ENCODE measurements at places on chromosomes 16 and 17.

DNA sequence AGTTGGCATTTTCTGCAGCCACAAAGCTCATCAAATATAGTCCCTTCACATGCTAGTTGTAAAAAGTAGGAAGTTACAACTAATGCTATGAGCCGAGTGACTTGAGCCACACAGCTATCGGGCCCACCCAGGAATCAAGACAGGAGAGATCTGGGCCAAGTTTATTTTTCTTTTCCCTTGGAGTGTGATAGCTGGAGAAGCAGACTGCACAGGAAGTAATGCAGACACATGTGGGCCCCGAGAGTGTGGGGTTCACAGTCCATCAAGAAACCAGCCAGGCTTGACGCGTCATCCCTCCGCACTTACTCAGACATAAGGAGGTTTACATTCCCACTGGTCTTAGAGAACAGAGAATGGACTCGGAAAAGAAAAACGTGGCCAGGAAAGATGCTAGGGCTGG, 403.1 kb upstream of the CDH11 start:
- DNase-seq = no peak

DNA sequence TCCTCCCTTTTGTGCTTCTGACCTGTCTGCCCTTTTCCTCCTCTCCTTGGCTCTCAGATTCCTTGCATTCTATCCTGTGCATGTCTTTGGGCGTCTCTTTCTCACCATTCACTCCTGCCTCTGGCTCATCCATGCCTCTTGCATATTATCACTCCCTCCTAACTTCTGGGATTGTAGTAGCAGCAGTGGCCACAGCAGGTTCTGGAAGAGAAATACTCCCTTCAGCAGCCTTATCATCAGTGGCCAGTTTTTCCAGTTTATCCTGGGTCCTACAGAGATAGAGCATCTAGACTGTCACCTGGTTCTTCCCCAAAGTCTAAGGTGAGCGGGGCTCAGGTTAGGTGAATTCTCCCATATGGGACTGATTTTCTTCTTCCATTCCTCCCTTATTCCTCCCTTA, 354.0 kb upstream of the CCL2 start:
- no peak for DNase-seq

DNA sequence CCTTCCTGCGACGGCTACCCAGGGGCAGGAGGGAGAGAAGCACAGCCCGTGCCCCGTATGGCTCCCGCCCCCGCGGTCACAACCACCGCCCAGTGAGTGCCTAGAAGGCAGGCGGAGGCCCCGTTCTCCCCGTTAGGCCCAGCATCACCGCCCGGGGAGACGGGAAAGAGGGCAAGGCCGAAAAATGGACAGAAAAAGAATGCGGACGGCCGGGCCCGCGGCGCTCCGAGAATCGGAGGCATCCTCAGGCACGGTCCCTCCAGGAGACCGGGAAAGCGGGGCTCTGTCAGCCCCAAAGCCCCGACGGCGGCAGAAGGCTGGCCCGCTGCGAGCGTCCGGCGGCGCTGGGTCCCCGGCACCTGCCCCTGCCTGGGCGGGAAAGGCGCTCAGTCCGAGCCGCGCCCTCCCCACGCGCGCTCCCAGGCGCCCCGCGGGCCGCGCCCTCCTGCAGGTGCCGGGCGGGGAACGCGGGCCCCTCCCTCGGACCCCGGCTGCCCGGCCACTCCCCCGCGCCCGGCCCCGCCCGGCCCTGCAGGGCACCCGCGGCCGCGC, 407 bp downstream of the MCRIP1 start:
- DNase-seq = no peak

GRCh38 chr16:88971371-88972097, 5.5 kb downstream of the CBFA2T3 start:
- no peak for DNase-seq

DNA sequence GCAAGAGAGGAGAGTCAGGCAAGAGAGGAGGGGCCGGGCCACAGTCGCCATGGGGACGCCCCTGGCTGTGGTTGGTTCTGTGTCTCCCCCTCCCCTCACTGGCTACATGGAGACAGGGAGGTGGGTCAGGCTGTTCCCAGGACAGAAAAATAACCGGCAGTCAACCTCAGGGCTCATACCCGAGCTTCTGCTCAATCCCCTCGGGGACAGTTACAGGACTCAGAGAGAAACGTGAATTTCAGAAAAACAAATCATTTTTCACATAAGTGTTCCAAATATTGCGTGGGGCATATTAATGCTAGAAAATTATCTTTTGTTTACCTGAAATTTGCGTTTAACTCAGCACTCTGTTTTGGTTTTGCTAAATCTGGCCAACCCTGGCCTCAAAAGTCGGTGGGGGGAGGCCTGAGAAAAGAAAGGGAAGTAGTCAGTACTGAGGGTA, 22.2 kb upstream of the CPSF4L start:
- DNase-seq = no peak

GRCh38 chr16:28974437-28975157, at the start of gene SPNS1:
TSS of gene SPNS1 (plus strand) at chr16:28974778. CDS start at chr16:28975152, 374 bp downstream.
- DNase-seq = peak; percentile 96

DNA sequence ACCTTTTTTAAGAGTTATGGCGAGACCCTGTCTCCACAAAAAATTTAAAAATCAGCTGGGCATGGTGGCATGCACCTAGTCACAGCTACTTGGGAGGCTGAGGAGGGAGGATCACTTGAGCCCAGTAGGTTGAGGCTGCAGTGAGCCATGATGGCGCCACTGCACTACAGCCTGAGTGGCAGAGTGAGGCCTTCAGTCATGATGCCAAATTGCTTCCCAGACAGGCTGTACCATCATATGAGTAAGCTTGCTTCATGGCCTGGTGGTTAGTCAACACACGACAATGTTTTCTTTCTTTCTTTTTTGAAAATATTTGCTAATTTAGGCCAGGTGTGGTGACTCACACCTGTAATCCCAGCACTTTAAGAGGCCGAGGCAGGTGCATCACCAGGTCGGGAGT, 12.5 kb downstream of the NTAN1 start:
- DNase-seq = no peak

All from nucleus accumbens (tissue), 56 donors.